ENCODE measurements at places on chromosomes 5 and 9.

DNA sequence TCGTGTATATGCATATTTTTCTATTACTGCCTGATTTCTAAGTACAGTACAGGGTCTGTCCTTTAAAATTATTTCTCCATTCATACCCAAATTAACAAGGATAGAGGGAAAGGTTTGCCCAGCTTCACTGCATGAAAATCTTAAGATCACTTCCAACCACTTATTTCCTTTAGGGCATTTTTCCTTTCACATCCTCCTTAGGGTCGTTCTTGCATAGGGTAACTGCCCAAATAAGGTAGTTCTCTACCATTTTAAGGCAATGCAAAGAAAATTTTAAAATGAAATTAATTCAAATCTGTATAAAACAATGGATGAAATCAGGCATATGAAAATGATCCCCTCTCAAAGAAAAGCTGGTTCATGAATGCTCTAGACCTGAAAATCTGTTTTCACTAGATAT is 4.1 kb upstream of the CDC20B start:
- no peak for DNase-seq

DNA sequence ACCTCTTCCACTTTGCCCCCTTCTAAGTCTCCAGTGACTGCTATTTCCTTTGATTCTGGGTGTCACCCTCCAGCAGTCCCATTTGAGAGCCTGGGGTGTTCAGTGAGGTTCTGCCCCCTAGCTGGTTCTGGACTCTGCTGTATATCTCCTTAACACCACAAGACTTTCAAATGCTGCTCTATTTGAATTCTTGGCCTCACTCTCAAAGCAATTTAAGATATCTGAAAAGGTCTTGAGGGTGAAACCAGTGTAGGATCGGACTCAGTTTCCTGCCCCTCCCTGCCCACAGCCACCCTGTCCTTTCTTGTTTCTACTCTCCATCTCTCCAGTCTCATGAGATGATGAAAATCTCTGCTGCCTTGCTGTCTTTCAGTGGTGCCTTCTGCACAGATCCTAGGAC is 280.9 kb downstream of the TENT4A start:
- no peak for DNase-seq

GRCh38 chr5:132258102-132259068 is 889 bp downstream of the PDLIM4 start:
- DNase-seq: no peak

DNA sequence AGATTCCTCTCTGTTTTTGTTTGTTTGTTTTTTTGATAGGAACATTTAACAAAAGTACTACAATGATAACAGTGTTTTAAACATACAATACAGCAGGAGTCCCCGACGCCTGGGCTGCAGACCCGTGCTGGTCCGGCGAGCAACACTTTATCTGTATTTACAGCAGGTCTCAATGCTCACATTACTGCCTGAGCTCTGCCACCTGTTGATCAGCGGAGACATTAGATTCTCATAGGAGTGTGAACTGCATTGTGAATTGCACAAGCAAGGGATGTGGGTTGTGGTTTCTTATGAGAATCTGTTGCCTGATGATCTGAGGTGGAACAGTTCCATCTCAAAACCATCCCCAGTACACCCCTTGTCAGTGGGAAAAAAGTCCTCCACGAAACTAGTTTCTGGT is 1068.5 kb upstream of the CDH10 start:
- DNase-seq: no peak

DNA sequence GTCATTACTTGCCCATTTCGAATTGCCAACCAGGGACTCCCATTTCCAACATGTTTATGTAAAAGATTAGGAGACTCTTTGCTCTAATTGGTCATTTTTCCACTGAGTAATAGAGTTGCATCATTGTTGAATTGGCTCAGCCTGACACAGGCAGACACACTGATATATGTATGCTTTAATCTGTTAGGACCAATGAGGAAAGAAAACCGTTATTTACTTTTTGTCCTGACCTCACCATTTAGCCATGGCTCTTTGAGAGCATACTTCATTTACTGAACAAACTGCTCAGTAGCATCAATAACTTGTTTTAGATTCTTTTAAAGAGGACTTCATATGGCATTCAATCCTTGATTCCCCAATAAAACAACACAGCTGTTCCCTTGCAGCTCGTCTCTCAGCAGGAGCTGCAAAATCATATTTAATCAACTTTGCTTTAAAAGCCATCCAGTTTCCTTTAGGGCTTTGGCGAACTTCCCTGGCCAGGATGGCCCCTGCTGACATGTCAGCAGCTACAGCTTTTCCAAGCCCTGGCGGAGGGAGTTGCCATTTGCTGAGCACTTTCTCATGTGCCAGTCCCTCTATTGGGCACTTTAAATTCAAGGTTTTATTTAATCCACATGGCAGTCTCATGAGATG is 251.5 kb upstream of the TNC start:
- DNase-seq: no peak

DNA sequence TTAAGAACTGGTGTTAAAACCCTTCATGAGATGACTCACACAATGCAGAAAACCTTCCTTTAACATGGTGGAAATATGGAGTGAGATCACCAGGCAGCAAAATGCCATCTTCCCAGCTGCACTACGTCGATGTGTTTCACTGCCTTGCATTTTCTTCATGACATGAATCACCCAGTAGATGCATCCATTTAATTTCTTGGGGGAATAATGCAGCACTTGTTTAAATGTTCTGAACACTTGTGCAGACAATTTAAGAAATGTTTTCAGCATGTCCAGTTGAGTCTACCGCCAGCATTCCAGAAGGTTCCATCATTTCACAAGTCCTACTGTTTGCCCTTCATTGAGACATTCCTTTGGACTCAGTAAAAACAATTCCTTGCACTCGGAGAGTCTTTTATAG is 81.6 kb downstream of the ADAMTS16 start:
- no peak for DNase-seq

GRCh38 chr9:93582115-93582514 is 5.7 kb downstream of the PHF2 start:
- DNase-seq: no peak

- DNase-seq: no peak
These were observed 127.6 kb downstream of the DROSHA start for GRCh38 chr5:31404325-31404724.

DNA sequence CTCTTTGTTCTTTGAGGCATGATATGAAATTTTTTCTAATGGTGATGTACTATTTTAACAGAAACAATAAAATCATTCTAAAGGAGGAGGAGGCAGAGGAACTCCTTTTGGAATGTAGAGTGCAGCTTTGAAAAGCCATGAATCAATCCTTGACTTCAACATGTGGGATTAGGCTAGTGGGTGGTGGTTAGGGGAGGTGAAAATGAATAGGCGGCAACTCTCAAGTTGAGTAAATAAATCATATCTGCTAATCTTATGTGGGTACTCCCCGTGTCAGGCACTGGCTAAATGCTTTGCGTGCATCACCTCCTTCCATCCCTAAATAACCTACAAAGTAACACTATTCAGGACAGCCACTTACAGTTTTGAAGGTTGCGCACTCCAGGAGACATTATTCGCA is 35.1 kb downstream of the FAM81B start:
- DNase-seq: no peak

- no peak for DNase-seq
These were observed 551.1 kb downstream of the CAAP1 start for GRCh38 chr9:26341545-26341944.

DNA sequence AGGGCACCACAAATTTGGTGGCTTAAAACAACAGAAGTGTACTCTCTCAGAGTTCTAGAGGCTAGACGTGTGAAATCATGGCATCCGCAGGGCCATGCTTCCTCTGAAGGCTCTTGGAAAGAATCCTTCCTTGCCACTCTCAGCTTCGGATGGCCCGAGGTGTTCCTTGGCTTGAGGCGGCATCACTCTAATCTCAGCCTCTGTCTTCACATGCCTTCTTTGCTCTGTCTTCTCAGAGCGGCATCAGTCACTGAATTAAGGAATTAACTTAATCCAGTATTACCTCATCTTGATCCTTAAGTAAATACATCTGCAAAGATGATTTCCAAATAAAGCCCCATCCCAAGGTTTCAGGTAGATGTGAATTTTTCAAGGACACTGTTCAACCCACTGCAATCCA is 211.1 kb upstream of the TRIM32 start:
- no peak for DNase-seq

DNA sequence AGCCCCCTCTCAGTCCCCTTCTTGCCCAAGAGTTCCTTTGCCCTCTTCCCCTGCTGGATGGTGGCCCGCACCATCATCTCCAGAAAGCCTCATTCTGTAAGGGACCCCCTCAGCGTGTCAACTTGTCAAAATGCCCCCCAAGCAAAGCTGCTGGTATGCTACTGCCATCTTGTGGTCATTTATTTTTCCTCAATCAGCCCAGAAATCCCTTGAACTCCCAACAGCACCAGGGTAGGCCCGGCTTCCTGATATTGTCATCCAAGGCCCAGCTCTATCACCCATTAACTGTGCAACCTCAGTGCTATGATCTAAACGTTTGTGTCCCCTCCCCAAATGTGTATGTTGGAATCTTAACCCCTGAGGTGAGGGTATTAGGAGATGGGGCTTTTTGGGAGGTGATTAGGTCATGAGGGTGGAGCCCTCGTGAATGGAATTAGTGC is 53.2 kb upstream of the FBXW11 start:
- no peak for DNase-seq

DNA sequence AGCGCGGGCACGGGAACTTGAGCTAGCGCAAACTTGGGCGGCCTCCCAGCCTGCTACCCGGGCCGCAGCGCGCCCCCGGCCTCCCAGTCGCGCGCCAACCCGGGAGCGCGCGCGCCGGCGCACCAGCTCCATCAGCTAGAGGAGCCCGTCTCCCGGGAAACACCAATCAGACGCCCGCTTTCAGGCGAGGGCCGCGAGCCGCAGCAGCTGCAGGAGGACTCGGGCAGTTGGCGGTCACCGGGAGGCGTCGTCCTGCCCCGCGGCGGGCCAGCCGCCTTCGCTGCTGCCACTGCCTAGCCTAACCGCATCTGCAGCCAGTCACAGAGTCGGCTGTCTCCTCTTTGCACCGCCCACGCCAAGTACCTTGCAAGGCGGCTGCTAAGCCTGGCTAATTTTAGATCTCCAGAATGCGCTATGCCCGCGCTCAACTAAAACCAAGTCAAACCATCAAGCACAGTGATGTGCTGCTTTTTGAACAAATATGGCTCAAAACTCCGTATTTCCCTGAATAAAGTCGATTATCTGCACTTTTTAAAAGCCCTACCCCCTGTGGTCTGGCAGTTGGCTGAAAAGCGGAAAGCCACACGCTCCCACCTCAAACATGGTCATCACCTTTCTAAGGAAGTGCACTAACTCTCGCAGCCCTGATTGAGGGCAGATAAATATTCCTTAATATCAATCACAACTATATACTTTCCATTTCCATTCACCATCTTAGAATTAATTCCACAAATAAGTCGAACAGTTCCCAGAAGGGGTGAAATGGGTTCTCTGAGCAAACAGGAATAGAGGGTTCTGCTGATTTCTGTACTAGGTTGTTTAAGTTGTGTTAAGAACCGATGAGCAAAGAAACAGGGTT is 221.8 kb downstream of the MEF2C start:
- DNase-seq: no peak

- no peak for DNase-seq
These were observed 76.0 kb downstream of the ARL15 start for GRCh38 chr5:54234304-54234933.

DNA sequence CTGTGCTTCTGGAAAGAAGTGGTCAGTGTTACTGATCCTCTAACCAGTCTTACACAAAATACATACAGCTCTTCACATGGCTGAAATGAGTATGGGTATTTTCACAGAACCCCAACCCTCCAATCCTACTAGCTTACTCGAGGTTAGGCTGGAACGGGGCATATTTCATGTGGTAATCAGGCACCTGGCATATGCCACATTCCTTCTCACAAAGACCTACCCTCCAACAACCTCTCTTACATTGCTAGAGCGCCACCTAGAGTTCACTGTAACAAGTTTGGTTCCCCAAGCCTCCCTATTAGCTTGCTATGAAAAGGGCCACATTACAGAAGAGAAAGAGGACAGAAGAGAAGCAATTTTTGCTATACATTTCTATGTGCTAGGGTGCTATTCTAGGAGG is 597.3 kb downstream of the PRELID2 start:
- DNase-seq: no peak

DNA sequence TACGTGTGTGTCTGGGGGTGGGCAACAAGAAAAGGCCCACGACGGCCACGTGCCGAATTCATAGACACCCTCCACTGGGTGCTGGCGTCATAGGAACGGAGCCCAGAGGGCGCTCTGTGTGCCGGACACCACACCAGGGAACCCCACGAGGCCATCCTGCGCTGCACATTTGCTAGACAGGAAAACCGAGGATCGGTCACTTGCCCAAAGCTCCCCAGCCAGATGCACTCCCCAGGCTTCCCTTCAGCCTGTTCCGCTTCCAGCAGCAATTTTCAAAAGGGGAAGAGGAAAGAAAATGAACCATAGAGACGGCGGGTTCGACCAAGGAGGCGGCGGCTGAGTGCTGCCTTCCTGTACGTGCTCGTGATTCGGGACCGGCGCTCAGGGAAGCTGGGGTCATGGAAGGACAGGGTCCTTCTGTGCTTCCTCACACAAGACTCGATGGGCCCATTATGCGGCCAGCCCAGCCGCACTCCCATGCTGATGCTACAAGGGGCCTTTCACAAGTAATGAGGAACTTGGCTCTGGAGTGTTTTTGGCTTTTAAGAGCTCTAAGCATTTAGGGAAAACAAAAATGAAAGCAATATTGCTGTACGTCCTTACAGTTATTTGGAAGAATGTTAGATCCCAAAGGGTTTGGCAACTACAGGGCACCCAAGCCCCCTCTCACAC is 124.6 kb upstream of the SARDH start:
- no peak for DNase-seq

DNA sequence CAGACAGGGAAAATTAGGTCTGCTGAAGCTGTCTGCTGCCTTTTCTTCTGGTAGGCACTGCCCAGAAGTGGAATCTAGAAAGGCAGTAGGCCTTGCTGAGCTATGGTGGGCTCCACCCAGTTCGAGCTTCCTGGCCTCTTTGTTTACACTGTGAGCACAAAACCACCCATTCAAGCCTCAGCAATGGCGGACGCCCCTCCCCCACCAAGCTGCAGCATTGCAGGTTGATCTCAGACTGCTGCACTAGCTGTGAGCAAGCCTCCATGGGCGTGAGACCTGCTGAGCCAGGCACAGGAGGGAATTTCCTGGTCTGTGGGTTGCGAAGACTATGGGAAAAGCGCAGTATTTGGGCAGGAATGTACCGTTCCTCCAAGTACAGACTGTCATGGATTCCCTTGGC is 18.5 kb downstream of the AGTPBP1 start:
- DNase-seq: peak; percentile 69

DNA sequence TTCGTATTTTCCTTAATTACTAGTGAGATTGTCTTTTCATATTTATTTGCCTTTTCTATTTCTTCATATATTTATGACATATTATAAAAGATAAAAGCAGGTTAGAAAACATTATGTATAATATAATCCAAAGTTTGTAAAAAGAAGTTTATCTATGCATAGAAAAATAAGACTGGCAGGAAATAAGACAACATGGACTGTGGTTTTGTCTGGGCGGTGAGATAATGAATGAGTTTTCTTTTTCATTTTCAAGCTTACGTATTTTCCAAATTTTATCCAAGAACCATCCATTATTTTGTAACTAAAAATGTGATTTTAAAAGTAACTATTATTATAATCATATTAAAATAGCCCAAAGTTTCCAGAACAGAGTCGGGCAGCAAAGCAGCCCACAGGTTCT is 109.8 kb upstream of the MVB12B start:
- no peak for DNase-seq

Measured in CD4-positive, alpha-beta T cell (primary cell).